ENCODE measurements at places on chromosomes 12 and 14.

GRCh38 chr14:95062220-95062619, 95.1 kb downstream of the DICER1 start:
- no peak for DNase-seq

GRCh38 chr14:68423686-68424085, 369.2 kb downstream of the ZFP36L1 start:
- no peak for DNase-seq

- DNase-seq, result no peak
Observed at GRCh38 chr12:87428701-87429277, 600.4 kb downstream of the C12orf50 start.

DNA sequence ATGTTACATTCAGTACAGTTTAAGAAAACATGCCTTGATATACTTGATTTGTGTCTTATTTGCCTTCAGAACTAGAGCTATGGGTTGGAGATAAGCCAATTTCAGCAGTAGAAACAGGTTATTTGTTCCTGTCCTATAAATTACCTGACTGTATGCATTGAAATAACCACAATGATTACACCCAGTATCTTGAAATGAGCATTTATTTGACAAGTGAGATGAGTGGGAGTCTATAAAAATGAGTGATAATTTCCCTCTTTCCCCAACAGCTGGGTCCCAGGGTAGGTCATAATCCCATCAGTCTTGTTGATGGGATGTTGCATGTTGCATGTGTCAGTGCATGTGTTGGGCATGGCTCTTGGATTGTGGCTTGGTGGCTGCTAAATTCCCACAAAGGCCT, 3.7 kb downstream of the TAS2R42 start:
- no peak for DNase-seq

GRCh38 chr12:2639020-2639298, 155.8 kb upstream of the FKBP4 start:
- DNase-seq, result no peak

DNA sequence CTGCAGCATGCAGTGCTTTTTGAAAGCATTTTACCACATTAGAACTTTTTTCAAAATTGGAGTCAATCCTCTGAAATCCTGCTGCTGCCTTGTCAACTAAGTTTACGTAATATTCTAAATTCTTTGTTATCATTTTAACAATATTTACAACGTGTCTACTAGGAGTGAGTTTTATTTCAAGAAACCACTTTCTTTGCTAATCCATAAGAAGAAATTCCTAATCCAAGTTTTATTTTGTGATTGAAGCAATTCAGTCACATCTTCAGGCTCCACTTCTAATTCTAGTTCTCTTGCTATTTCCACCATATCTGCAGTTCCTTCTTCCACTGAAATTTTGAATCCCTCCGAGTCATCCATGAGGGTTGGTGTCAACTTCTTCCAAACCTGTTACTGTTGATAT, 25.4 kb downstream of the PRORP start:
- DNase-seq, result no peak

DNA sequence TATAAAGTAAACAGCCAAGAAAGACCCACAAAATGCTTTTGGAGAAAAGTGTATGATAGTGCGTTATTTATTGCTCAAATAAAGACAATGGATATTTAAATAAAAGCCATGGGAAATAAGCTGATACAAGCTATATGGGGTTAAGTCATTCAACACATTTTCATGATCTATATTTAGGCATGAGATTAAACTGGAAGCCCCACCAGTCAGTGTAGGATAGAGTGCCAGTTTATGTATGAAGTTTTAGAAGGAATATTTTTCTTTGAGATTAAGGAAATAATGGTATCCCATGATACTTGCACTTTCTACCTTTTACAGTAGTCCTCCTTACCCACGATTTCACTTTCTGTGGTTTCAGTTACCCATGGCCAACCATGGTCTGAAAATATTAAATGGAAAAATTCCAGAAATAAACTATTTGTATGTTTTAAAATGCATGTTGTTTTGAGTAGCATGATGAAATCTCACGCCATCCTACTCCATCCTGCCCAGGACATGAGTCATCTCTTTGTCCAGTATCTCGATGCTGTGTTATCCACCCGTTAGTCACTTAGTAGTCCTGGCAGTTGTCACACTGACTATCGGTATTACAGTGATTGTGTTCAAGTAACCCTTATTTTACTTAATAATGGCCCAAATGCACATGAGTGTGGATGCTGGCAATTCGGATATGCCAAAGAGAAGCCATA, 22.3 kb downstream of the SYT1 start:
- DNase-seq, result no peak

GRCh38 chr14:61537563-61538463, 157.5 kb upstream of the HIF1A start:
- no peak for DNase-seq

GRCh38 chr12:50132505-50133135, 20.6 kb downstream of the COX14 start:
- no peak for DNase-seq

DNA sequence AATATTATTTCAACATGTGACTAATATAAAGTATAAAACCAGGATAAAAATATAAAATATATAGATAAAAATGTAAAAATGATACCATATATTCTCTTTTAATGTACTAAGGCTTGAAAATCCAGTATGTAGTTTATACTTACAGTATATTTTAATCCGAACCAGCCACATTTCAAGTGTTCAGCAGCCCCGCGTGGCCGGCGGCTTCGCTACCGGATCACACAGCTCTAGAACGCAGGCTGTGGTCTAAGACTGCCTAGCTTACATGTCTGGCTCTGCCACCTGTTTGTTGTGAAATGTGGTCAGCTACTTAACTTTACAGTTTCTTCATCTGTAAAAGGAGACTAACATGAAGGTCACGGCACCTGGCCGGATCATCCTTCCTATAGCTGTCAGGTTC, 189.7 kb upstream of the TBX3 start:
- no peak for DNase-seq

DNA sequence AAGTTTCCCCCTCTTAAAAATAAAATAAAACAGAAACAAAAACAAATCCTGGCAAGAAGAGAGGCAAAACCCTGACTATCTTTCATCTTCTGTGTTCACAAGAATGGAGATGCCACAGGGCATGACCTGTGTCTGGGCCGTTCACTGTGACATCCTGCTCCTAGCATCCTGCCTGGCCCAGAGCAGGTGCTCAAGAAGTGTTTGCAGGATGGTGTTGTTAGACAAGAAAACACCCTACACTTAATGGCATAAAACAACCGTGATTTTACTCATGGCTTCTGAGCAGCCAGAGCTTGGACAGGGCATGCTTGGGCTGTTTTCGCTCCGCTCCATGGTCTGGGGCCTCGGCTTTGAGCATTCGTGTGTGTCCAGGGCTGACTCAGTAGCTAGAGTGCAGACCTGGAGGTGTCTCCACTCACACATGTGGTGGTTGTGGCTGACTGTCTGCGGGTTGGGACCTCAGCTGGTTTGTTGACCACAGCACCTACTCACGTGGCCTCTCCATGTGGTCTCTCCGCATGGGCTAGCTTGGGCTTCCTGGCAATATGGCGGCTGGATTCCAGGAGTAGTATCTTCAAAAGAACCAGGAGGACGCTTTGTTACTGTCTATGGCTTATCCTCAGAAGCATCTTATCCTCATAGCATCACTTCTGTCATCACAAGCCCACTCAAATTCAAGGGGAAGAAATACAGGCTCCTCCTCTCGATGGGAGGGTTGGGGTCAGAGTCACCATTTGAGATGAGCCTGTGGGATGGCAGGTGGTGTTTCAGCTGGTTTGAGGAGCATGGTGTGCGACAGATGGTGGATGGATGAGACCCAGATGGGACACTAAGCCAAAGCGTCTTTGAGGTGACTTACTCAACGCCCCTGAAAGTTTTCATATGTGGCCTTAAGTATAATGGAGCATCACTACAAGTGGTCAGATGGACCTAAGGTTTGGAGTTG, 33.2 kb upstream of the FZD10 start:
- DNase-seq, result no peak

GRCh38 chr12:91205811-91206210, 23.2 kb upstream of the DCN start:
- no peak for DNase-seq

- no peak for DNase-seq
Observed at GRCh38 chr12:2811801-2812200, 667 bp upstream of the ITFG2 start.

DNA sequence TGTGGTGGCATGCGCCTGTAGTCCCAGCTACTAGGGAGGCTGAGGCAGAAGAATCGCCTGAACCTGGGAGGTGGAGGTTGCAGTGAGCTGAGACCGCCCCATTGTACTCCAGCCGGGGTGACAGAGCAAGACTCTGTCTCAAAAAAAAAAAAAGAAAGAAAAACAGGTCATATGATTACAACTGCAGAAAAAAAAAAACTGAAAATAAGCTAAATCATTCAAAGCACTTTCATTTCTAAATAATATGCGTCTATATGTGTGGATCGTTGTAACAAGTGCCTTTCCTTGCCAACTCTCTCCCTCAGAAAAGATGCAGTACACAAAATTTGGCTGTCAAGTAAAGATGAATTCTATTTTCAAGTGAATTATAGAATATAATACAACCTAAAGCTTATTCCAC, 42.4 kb downstream of the ATXN2 start:
- no peak for DNase-seq

- DNase-seq, result no peak
Observed at GRCh38 chr12:121595520-121595919, 14.7 kb upstream of the KDM2B start.

DNA sequence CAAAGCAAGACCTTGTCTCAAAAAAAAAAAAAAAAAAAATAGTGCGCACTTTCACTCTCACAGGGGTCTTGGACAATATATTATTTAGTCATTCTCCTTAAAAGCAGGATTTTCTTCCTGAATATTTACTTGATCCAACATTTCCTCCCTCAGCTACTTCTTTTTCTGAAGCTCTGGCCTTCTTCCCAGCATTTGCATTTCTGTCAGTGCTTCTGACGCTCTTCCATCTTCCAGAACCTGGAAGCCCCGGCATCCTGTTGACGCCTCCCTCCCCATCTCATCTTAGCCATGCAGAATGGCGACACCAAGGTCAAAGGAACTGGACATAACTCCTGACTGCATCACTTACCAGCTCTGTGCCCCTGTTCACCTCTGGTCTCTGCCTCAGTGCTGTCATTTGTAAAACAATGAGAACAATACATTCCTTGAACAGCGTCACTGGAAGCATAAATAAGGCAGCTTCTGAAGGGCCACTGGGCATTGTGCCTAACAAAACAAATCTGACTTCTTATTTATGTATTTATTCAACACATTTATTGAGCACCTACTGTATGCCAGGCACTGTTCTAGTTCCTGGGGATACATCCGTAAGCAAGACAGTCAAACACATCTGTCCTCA, 90.9 kb upstream of the MDM1 start:
- no peak for DNase-seq

DNA sequence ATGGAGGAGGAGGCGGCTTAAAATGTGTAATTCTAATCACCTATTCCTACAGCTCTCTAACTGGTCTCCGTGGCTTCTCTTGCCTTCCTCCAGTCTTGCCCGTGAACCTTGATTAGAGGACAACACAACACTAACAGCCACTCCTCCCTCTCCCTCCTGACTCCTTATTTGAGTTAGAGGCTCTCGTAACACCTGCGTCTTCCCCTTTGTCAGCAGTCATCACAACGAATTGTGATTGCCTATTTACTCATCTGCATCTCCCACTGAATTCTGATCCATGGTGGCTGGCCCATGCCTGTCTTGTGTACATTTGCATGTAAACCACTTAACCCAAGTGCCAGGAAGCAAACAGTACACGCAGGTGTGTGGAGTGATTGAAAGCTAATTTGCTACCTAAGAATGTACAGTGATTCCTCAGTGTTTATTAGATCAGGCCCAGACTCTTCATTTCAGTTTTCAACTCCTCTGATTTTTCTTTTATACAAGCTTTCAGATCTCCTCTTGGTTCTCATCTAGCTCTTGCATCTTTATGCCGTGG, 154.5 kb downstream of the MON2 start:
- no peak for DNase-seq

- no peak for DNase-seq
Observed at GRCh38 chr12:97567619-97568110, 105.1 kb downstream of the RMST start.

- no peak for DNase-seq
Observed at GRCh38 chr12:119671070-119671469, 3.1 kb downstream of the PRKAB1 start.

DNA sequence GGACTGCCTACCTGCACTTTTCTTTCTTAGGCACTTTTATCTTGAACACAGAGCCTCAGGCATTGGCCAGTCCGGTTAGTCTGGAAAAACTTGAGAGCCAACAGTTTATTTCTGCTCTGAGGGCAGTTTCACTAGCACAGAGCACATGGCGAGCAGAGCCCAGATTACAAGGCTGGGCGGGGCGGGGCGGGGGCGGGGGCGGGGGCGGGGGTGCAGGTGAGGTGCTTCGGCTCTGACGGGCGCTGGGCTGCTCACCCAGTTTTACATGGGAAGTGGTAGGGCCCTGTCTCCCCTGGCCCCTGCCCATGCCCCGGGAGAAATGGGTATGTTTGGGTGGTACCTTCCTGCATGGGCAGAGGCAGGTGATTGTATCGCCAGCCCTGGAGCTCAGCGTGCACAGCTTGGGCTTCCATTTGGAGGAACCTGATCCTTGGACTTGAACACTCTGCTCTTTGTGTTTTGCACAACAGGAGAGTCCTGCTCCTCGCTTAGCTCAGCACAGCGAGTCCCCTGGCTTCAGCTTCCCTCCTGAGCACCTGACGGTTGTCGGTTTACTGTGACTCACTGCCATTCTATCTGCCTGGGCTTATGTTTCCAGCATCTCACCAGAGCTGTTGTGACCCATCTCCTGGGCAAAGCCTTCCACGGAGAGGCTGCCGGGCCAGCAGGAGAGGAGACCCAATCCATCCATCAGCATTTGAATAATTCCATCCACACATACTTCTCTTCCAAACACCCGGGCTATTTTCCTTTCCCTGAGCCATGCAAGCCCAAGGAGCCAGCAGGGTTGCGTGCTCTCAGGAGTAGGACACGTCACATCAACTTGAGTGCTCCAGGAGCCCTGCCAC, 108.5 kb downstream of the ARF6 start:
- DNase-seq, result peak; percentile 78

Data from GM06990 (cell line).